ENCODE measurements at places on chromosomes 3 and 15. TPM values are rescaled to one million over a fixed set of nuclear protein-coding genes. Genes with fewer than 3 reads are reported as not detected.

Gene TPRG1
- total RNA-seq, result 0.61 TPM

Gene ASB14
- total RNA-seq, result not detected

Gene KLF13
- 43.3 TPM for total RNA-seq

Gene PRR20G
- total RNA-seq, result not detected

Gene TERB2
- not detected for total RNA-seq

Gene DNAH12
- 0.09 TPM for total RNA-seq

Gene TRPM1
- total RNA-seq, result not detected

DNA sequence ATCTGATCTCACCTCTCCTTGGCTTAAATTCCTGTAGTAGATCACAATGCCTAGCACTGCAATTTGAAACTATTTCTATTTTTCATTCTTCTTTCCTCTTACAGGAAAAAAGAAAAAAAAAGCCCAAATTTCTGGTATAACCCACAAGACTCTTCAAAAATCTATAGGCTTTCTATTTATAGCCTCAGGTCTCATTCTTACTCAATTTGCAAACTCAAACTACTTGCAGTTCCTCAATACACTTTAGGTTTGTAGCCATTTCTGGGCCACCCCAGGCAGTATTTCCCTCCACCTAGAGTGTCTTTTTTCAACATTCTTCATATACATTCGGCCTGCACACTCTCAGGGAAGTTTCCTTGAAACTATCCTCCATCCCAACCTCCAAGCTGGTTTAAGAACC is 169.0 kb downstream of the TBC1D5 start:
- DNase-seq, result no peak

DNA sequence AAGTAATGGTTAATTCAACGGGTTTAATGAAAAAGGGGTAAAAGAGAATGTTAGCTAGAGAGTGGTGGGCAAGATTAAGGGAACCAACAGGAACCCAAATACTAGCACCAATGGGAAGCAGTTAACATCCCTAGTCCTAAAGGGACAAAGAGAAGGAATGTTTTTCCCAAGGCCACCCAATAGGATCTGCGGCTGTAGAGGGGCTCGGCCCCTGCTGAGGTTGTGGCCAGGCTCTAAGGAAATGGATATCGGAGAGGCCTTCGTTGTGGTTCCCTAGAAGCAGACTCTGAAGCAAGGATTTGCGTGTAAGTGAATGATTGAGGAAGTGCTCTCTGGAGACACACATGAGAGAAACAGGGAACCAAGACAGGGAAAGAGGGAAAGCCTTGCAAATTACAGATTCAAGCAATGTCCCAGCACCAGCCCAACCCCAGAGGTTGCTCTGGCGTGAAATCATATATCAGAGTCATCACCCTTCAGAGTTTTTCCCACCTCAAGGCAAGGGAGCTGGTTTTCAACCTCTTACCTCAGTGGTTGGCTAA is 83.6 kb upstream of the TNIK start:
- DNase-seq, result no peak

GRCh38 chr15:52291204-52291603 is 4.4 kb downstream of the MYO5C start:
- no peak for DNase-seq

GRCh38 chr3:174218016-174218415 is 641.1 kb upstream of the NAALADL2 start:
- no peak for DNase-seq

- DNase-seq, result no peak
Measured at GRCh38 chr3:177356113-177356512, 158.8 kb upstream of the TBL1XR1 start.

- DNase-seq, result no peak
Measured at GRCh38 chr3:153830552-153830951, 290.6 kb upstream of the ARHGEF26 start.

DNA sequence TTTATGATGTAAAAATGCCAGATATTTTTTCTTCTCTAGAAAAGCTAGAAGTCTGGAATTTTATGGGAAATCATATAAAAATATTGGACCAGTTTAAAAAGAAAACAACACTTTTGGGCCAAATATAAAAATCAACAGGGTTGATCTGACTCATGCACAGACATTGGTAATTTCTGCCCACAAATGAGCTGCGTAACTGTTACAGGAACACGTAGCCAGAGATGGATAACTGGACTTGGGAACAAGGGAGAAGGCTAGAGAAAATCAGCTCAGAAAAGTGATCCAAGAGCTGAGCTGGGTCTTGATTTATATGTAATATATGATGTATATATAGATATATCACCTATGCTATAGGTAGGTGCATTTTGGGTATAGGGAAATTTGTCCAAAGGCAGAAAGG is 36.8 kb upstream of the NAALADL2 start:
- DNase-seq, result no peak

GRCh38 chr3:127710155-127710941 is 37.6 kb downstream of the ABTB1 start:
- no peak for DNase-seq

GRCh38 chr3:37772773-37773354 is 88.8 kb upstream of the CTDSPL start:
- no peak for DNase-seq

DNA sequence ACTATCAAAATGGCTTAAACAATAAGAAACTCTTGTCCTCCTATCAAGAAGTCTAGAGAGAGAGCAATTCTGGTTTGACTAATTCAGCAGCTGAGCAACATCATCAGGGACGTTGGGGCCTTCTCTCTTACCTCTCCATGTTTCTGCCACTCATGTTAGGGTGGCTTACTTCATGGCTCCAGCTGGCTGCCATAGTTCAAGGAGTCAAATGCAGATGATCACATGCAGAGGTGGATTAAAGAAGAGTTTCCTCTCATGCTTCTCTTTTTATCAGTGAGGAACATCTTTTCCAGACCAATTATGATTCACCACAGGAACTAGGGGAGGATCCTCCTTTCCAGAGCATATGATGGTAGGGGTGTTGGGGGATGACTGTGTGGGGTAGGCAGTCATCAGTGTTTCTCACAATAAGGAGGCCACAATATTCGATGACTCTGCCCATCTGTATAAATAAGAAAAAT is 45.5 kb downstream of the NEK11 start:
- DNase-seq, result no peak

DNA sequence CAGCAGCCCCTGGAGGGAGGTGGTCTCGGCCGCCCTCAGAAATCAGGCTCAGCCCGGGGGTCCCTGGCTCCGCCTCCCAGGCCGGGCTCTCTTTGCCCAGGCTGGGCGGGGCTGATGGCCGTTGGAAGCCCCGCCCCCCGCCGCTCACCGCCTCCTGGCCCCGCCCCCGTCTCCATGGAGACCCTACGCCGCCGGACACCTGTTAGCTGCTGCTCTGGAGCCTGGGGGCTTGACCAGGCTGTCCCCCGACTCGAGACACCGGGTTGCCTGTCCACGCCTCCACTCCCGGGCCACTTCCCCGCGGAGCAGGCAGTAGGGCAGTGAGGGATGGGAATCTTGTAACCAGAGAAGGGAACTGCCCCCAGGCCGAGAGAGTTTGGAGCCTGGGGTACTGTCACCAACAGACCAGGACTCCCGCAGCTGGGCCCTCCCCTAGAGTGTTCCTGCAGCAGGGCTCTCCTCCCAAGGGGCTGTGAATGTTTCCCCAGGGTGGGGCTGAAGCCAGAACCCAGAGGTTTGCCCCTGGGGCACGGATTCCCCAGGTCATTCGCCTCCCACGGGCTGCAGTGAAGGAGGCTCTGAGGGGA is 27.8 kb upstream of the RPL32 start:
- DNase-seq, result peak; percentile 76

DNA sequence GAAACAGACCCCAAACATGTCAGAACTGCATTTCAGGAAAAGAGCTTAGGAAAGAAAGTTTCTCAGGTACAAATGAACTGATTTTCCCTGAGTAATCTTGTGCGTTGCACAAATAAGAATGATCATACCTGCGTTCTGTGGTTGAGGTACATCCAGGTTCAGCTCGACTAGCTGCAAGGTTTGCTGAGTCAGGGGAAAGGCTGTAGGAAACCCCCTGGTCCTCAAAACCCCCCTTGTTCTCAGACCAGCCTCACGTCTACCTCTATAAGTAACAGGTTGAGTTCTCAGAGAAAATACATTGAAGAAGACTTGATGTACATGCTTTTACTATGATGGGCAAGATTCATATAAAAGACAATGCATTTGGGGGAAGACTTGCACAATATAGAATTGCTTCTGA is 137.7 kb upstream of the ICE2 start:
- DNase-seq, result no peak

DNA sequence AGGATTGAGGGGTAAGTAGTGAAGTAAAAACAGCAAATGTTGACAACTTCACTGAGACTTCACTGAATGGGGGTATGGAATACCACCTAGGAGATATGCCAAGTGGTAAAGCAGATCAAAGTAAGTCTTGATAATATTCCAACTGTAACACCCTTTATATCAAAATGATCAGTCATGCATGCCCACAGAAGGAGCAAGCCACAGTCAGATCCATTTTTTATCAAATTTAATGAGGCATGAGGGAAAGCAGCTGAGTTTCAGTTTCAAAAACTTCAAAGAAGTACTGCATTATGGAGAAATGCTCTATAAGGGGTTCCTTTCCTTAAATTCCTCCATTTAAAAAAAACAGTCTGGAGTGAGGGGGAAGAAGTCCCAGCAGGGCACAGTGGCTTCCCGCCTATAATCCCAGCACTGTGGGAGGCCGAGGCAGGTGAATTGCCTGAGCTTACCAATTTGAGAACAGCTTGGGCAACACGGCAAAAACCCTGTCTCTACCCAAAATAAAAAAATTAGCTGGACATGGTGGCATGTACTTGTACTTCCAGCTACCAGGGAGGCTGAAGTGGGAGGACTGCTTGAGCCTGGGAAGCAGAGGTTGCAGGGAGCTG is 56.9 kb downstream of the TJP1 start:
- DNase-seq, result no peak

- DNase-seq, result peak; percentile 43
Measured at GRCh38 chr3:9067352-9067975, 104.2 kb upstream of the RAD18 start.

DNA sequence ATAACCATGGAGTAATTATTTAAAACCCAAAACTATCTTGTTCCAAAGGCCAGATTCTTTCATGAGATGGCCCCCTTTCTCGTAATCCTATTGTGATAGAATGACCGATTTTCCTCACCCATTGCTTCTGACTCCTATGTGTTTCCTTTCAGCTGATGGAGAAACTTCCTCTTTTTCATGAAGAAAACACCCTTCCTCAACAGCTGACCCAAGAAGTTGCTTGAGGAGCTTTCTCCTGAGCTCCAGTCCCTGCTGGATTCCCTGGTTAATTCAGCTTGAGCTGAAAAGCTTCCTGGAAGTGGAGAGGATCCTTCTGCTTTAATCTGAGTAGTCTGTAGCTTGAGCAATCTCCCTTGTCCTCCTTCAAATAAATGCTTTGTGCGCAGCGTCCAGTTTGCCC is 75.0 kb downstream of the BFSP2 start:
- no peak for DNase-seq

DNA sequence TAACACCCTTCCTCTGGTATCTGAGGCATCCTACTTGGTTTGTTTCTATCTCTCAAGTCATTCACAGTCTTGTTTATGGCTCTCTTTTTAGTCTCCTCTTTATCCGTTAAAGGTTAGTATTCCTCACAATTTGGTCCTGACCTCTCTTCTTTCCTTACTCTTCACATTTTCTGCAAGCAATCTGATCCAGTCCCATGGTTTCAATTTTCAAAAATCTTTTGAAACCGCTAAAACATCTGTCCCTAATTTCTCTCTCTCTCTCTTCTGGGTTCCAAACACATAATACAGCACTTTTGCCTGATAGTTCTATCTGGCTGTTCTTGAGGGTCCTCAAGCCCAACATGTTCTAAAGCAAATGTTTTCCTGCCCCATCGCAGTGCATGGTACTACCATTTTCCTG is 149.0 kb downstream of the SERPINI1 start:
- no peak for DNase-seq

GRCh38 chr15:77040673-77041072 is 30.2 kb downstream of the TSPAN3 start:
- no peak for DNase-seq

- no peak for DNase-seq
Measured at GRCh38 chr15:66934868-66935520, 130.4 kb upstream of the SMAD3 start.

- peak; percentile 65 for DNase-seq
Measured at GRCh38 chr15:25437777-25438600, 835 bp downstream of the UBE3A start.

- no peak for DNase-seq
Measured at GRCh38 chr3:44870375-44871061, 3.9 kb upstream of the TGM4 start.

DNA sequence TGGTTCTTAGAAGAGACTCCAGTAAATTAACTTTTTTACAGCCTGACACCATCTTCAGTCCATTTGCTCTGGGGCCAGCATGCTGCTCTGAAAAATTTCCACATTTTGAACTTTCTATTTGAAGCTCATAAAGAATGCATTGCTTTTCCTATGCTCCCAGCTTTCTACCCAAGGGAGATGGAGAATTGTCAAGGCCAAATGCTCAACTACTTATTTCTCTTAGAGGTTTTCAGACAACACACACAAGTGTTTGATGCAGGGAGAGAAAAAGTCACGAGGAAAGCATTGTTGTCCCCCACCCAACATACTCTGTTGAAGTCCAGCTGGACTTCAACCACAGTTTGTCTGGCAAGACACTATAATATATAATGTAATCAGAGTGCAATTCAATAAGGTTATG is 100.3 kb upstream of the CADPS start:
- DNase-seq, result no peak

DNA sequence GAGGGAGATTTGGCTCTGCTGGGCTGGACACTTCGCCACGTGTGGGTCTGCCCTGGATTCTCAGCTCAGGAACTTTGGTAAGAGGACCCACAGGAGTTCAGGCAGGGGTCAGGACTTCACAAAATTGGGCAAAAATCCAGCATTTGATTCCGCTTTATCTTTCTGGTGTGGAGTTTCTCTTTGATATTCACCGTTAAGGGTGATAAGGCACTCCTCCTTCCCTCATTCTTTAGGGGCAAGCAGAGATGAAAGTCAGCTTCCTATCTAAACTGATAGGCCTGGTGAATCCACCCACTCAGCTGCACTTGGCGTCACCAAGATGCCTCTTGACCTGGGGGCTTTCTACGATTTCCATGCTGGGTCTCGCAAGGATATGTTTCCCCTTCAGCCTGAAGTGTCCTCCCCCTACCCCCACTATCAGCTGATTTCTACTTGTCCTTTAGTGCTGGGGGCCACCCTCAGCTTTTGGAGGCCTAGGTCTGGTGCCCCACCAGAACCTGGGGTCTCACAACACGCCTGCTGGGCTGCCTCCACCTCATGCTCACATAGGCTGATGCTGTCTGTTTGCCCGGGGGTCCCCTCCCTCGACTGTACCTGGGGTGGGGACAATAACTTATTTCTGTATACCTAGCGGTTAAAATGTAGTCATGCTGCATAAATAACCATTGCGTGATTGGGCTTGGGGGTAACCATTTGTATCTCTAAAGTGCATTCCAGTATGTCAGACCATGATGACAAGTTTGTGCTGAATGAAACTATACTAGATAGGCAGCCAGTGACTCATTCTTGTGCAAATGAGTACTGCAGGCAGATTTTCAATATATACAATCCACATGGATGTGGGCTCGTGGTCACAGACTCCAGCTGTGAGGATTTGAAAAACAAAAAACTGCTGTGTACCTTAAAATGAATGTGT is 248.3 kb downstream of the ADAMTS17 start:
- no peak for DNase-seq

Measured in neural crest cell (in vitro differentiated cells).